Stimulated activated CD4-positive, alpha-beta T cell treated with anti-CD3 and anti-CD28 coated beads, Interleukin-15, amount 100 ng/mL, for 48 hours (primary cell): ENCODE measurements at places on chromosomes 16 and 17.

- no peak for DNase-seq
Observed at GRCh38 chr17:67655478-67656148, 62.1 kb upstream of the NOL11 start.

DNA sequence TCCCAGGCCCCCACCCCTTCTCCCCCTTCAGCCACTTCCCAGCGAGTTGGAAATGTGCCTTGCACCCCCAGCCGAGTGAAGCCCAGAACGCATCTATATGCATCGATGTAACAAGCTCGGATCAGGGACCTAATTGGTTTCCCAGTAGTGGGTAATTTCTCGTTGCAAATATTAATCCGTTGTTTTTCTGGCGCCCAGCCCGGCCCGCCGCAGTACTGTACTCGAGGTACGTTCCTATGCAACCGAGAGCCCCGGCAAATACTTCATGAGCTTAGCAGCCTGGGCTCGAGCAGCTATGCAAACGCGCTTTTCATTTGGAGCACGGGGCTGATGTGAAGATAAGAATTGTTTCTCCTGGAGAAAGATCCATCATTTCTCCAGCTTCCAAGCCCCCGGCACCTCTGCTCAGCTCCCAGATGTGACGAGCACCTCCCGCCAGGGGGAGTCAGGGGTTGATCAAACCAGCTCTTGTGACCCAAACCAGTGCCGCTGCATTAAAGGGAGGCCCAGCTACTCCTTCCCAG lies 229.8 kb downstream of the KATNIP start:
- no peak for DNase-seq

DNA sequence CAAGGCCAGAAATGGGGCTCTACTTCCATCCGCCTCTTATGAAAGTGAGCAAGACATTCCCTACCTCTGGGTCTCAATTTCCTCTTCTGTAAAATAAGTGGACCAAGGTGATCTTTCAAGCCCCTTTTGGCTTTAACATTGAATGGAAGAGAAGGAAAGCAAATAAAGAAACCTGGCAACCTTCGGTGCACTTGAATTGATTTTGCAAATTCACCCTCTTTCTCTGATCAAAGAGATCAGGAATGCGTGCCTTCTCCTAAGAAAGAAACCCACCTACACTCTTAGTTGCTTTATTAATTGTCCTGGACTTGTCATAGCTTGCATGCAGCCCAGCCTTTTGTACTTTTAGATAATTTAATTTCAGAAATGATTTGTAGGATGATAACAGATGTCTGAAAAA lies 3.0 kb downstream of the MSI2 start:
- DNase-seq: no peak

DNA sequence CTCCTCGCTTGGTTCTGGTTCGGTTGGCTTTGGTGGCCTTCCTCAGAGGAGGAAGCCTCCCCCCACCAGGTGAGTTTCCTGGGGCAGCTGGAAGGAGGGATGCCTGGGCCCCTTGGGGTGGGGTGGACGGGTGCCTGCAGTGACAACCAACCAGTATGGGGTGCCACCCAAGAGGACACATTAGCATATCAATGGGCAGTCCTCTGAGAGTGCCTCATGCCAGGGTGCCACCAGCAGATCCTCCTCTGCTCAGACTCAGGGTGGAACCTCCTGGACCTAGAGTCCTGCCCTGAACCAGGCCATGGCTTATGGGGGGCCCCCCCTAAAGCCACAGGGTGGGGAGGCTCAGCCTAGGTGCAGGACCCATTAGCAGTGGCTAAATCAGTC lies 2.7 kb downstream of the PPP1R1B start:
- DNase-seq: no peak

DNA sequence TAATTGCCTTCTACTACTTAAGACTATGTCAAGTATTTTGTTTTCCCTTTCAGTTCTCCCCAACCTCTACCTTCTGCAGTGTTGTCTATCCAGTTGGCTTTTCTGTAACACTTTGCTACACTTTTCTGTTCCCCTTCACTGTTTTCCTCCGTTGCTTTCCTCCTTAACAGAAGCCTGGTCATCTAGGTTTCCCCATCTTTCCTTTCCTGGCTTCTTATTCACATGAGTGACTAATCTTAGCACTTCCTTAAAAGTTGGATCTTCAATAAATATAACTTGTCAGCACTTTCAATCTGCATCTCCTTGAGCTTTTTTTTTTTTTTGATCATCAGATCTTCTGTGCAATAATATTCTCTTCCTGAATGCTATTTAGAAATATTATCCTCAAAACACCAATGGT lies 2.8 kb upstream of the SLFN11 start:
- no peak for DNase-seq

DNA sequence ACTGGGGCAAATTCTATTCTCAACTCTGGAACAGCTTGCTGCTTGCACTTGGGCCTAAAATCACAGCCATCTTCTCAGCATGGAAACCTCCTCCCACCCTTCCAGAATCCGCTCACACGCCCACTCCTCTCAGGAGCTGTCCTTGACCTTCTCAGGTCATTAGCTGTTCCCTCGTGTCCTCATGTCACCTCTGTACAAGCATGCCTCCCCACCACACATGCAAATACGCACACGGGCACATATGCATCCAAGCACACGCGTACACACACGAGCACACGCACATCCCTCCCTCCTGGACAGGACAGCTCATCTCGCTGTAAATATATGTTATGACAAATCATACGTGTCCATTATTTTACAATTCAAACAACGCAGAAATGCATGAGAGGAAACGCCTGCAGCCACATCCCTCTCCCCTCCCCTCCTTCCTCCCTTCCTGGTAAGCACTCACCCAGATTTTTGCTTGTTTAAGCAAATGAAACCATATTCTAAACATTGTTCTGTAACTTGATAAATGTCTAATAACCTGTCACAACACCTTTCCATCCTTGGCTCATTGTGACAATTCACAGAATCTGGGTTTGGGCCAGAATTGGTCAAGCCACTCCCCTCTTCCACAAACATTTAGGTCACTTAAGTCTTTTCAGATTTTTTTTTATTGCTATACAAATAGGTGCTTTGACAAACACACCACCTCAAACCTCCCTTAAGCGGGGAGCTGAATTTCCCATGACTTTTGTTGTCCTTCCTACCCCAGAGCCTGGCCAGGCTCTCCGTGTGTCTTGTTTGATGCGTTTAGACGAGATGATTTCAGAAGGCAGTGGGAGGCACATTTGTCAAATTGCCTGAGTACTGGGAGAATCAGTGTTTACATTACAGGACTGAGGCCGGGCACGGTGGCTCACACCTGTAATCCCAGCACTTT lies 41.7 kb downstream of the DNAH17 start:
- DNase-seq: no peak

GRCh38 chr17:8141045-8141444 lies 11.2 kb downstream of the PER1 start:
- no peak for DNase-seq

DNA sequence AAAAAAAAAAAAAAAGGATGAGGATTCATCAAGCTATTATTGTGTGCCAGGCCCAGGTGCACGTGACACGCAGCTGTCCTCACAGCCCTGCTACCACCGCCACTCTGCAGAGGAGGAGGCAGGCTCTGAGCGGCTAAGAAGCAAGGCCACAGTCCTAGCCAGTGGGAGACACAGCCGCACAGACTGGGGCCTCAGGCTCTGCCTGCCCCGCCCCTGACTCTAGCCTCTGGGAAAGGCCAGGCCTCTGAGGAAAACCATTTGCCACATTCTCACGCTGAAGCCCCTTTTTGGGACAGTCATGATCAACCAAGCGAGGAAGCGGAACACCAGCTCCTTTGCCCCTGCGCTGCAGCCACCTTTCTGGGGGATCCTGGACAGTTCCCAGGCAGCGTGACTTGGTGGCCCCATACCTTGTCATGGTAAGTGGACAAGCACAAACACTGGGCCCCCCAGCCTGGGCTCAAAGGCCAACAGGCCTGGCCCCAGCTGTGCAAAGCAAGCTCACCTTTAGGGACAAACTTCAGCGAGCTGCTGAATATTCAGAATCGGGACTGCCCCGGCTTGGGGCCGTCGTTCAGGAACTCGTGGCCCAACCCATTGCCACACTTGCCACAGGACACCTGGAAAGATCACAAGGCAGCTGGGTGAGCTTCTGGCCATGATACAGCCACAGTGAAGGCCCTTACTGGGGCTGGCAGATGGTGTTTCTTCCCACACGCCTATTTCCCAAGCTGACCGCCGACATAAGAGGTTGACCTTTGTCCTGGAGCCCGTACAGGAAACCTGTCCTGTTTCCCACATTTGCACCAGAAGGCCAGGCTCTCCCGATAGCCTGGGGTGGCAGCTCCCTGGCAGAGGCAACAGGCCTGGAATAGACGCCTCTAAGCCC lies 2.5 kb downstream of the MSRB1 start:
- DNase-seq: no peak

DNA sequence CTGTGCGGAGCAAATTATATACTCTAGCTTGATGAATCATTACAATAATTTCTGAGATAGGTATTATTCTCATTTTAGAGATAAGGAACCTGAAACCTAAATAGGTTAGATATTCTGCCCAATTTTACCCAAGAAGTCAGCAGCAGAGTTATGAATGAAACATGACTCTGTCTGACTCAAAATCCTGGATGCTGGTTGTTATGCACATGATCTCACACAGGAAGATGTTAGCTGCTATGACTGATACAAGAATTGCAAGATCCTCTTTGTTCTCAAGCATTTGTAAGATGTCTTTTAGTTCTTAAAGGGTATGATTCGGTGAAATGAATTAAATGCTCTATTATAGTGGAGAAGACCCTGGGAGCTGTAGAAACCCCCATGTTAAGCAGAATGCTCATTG lies 447.8 kb downstream of the KIF2B start:
- DNase-seq: no peak

GRCh38 chr16:85641305-85641704 lies 28.2 kb downstream of the GSE1 start:
- DNase-seq: no peak

DNA sequence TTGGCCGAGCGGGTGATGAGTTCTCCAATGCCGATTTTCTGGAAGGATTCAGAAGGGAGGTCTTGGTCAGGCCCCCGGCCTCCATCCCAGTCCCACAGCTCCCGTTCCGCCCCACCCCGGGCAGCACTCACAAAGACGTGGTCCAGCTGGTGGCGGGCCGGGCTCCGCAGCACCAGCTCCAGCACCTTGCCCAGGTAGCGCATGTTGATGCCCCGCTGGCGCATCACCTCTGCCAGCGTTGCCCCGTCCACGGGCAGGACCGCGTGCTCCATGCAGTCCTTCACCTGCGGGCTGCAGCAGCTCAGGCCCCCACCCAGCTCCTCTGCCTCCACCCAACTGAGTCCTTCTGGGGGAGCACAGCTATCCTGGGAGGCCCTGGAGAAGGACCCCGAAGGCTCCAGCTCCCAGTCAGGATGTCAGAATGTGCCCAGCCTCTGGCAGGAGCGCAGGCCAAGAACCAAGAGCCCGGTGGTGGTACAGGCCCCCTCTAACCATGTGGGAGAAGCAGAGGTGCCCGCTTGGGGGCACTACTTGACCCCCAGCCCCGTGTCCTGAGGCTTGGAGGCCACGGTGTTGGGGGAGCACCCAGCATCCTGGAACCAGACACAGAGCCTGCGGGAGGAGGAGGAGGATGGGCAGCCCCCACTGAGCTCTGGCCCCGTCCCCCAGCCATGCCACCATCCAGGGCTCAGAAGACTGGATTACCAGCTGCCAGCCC lies 16.2 kb downstream of the CLUH start:
- DNase-seq: no peak

DNA sequence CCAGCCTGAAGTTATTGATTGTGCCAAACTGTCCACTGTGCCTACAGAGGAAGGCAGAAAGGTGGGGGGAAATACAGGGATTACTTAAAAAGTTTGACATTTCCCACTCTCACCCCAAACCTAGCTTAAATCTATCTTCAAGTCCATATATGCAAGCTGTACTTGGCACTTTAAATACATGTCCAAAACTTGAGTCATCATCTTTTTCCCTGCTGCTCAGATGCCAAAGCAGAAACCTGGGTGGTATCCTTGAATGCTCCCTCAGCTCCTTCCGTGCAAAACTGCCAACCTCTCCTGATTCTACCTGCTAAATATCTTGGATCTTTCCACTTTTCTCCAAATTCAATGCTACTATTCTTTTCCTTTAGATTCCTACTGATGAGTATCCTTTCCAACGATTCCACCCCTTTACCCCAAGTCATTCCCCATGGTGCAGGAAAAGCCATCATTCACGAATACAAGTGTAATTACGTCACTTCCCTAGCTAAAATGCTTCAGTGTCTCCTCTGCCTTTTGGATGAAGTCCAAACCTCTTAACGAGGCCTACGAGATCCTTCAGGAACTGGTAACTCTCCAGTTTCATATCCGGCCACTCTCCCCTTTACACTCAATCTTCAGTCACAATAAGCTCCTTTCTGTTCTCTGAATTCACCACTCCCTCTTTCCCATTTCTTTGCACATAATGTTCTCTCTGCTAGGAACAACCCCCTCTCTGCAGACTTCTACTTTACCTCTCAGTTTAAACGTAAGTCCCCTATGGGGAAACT lies 9.3 kb downstream of the BECN1 start:
- DNase-seq: no peak

DNA sequence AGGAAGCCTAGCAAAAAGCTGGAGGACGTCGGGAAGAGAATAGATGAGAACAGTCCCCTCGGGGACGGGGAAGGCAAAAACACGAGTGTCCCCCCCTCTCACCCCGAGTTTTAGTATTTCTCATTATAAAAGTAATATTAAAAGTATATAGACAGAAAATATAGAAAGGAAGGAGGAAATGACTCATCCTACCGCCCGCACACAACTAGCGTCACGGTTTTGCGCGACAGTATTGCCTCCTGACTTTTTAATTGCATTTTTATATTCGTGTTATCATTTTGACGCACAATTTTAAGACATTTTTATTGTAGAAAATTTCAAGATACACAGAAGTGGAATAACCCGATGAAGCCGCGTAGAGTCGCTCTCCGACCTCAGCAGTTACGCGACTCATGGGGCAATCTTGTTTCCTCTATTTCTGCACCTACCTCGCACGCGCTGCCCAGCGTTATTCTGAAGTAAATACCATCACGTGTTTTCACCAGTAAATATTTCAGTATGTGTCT lies 652 bp upstream of the SLC25A19 start:
- DNase-seq: peak; percentile 62

GRCh38 chr17:80018917-80019651 lies 16.6 kb downstream of the TBC1D16 start:
- DNase-seq: no peak

GRCh38 chr16:85253084-85253941 lies 141.0 kb upstream of the CIBAR2 start:
- peak; percentile 62 for DNase-seq

- no peak for DNase-seq
Observed at GRCh38 chr16:13858873-13859580, 60.9 kb upstream of the ERCC4 start.

DNA sequence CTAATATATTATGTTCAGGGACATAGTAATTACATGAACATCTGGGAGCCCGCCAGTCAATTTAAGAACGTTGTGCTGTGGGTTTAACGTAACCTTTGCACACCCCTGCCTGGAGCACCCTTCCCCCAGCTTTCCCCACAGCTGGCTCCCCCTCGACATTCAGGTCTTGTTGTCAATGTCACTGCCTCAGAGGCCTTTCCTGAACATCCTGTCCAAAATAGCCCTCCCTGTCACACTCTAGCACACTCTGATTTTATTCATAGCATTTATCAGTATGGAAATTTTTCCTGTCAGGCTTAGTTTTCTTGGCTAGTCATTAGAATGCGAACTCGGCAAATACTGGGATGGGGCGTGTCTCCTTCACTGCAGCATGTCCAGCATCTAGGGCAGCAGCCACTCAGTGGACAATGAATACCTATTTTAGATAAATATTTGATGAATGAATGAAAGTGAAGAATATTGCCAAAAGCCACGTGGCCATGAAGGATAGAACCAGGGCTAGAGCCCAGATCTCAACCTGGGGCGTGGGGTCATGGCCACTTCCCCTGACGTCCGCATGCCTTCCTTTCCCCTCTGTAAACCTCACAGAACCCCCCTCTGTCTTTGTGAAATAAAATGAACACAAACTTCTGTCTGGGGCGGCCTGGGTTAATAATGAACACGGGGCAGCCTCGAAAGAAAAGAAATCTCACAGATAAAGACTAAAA lies 10.5 kb downstream of the PIK3R6 start:
- DNase-seq: no peak
